ENCODE measurements at places on chromosomes 7 and 10.

- no peak for DNase-seq
These were observed 604 bp upstream of the SHTN1 start for GRCh38 chr10:117005527-117006055.

- DNase-seq: no peak
These were observed 98.9 kb downstream of the LHPP start for GRCh38 chr10:124560377-124561105.

- DNase-seq: no peak
These were observed 70.5 kb upstream of the ABI1 start for GRCh38 chr10:26931223-26931622.

DNA sequence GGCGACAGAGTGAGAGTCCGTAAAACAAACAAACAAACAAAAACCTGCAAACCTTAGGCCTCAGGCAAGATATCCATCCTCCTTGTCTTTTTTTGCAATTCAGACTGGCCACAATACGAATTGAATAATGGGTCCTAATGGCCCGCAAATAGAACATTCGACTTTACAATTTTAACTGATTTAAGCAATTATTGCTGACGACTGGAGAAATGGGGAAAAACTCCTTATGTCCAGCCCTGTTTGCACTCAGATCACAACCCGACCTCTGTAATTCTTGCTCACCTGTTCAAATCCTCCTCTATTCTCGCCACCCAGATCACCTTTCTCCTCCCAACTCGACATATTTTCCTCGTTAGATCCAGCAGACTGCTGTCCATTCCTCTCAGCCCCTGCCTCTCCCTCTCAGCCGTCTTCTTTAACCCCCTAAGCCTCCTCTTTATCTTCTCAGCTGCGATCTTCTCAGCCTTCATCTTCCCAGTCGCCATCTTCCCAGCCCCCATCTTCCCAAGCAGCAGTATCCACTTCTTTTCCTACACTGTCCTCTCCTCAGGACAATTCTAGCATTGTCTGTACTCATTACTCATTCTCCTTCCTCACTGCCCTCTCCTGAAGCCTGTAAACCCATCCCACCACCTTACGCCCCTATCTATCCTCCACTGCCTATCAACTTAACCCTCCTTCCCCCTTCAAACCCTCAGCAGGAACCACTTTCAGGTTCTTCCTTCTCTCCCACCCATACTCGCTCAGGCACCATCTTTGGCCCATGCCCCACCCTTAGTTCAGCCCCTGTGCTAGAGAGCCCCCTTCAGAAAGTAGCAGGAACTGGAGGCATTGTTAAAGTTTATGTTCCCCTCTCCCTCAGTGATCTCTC, 61.8 kb downstream of the LRRC17 start:
- no peak for DNase-seq

DNA sequence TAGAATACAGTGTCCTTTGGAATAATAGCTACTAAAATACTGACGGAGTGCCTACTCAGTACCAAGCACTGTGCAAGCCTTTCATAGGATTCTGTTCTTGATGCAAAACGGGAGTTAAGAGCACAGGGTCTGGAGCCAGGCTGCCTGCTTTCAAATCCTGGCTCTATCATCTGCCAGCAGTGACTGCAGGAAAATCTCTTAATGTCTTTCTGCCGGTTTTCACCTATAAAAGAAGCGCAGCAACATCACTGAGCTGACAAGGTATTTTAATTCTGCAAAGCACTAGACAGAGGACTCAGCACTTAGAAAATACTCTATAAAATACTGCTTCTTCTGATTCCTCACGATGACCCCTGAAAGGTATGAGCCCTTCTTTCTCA, 659 bp downstream of the FIGNL1 start:
- DNase-seq: no peak

DNA sequence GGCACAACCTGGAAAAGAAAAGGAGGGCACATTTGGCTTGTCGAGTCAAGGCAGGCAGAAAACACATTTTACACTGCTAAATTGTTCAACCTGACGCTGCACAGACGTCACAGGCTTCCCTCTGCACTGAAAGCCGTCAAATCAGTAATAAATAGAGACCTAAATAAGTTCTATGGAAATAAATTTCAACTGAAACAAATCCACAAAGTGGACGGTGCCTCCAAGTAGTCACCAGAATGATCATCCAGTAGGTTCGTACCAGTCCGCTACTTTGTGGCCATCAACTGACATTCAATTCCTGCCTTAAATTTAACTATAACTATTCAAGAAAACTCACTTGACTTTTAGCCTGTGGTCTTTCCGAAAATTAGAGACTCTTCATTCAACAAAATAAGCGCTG, 49.0 kb downstream of the NPVF start:
- DNase-seq: no peak
